ENCODE measurements at places on chromosomes 11 and 22. TPM values are rescaled to one million over a fixed set of nuclear protein-coding genes. Genes with fewer than 3 reads are reported as not detected.

GRCh38 chr22:24937114-24937513 lies 9.4 kb downstream of the LHFPL7 start:
- H3K36me3 ChIP-seq: no peaks in the 10 kb centered on the region
- no peaks in the 10 kb centered on the region for H3K27me3 ChIP-seq
- peak; percentile 29 for DNase-seq
- no peak overlapping the region for H3K27ac ChIP-seq
- H3K4me3 ChIP-seq: no peak overlapping the region
- H3K4me1 ChIP-seq: no peaks in the 10 kb centered on the region

DNA sequence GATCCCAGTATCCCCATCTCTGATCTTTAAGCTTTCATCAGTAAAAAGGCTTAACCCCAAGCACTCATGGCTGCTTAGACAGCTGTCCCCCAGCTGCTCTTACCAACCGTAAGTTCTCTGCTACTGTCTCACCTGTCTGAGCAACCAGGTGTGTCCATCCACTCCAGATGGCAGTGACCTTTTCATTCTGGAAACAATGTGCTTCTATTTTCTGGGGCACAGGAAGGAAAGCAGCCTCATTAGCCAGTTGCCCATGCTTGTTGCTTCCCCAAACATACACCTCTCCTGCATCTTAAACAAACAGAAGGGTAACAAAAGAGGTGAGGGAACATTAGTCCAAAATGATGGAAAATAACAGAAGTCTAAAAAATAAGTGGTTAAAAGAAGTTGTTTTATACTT lies 24.4 kb downstream of the SERGEF start:
- peaks cover 11% of the 10 kb centered on the region for H3K36me3 ChIP-seq
- no peaks in the 10 kb centered on the region for H3K4me1 ChIP-seq
- no peak overlapping the region for H3K4me3 ChIP-seq
- H3K27ac ChIP-seq: no peak overlapping the region
- no peaks in the 10 kb centered on the region for H3K27me3 ChIP-seq

DNA sequence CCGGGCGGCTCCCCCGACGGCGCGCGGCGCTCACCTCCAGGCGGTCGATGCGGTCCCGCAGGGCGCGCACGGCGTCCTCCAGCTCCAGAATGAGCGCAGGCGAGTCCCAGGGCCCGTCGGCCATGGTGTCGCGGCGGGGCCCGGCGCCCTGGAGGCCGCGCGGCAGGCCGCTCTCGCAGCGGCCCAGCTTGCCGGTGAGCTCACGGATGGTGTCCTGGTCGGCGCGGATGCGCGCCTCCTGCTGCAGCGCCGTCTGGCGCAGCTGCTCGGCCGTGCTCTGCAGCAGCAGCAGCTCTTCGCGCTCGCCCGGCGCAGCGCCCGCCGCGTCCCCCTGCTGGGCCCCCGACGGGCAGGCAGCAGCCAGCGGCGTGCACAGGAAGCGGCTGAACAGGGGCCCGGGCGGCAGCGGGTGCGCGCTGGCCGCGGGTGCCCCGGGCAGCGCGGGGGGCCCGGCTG lies 599 bp downstream of the NPTXR start:
- no peaks in the 10 kb centered on the region for H3K4me1 ChIP-seq
- DNase-seq: peak; percentile 82
- H3K4me3 ChIP-seq: peak overlapping the region; percentile 51
- H3K36me3 ChIP-seq: no peaks in the 10 kb centered on the region

- no peaks in the 10 kb centered on the region for H3K27me3 ChIP-seq
- H3K36me3 ChIP-seq: no peaks in the 10 kb centered on the region
- H3K27ac ChIP-seq: no peak overlapping the region
- no peak for DNase-seq
- no peaks in the 10 kb centered on the region for H3K4me1 ChIP-seq
Measured at GRCh38 chr11:2085251-2086066, 53.7 kb downstream of the IGF2 start.

DNA sequence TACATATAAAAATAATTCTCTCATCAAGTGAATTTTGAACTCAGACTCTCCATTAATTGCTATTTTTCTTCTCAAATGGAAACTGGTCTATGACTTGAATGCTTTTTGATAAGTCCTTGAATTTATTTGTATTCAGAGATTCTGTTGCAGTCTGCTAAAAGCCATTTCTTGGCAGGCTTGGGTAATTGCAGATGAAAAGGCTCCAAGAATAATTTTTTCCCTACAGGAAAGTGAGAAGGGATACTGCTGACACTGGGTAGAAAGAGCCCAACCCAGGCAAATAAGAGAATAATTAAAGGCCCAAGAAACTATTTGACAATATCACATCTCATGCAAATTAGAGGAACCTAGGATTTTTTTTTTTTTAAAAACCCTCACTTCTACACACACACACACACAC lies 246.5 kb upstream of the DDI1 start:
- no peaks in the 10 kb centered on the region for H3K27me3 ChIP-seq
- H3K27ac ChIP-seq: no peak overlapping the region
- H3K4me3 ChIP-seq: no peak overlapping the region

DNA sequence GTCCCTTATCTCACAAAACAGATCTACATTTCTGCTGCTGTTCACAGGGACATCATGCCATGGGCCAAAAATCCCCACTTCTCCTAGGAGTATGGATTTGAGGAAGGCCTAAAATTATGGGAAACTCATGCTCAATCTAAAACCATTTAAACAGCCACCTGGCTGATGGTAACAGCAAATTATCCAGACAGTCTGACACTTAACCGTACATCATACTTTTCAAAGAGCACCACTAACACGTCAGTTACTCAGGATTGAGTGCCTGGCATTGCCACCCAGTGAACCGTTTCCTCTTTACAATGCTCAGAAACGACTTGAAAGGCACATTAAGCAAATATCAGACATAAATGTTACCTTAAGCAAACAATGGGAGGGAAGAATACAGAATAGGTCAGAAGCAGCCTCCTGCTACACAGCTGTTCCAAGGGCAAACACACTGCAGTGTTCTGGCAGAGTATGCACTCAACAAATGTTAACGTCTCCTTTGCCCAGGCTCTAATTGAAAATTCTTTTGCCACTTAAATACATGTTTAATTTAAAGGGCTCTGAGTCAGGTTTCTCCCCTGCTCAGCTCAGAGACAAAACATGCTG lies 18.8 kb upstream of the SLC36A4 start:
- H3K4me1 ChIP-seq: no peaks in the 10 kb centered on the region
- H3K27me3 ChIP-seq: no peaks in the 10 kb centered on the region
- H3K36me3 ChIP-seq: no peaks in the 10 kb centered on the region
- DNase-seq: no peak

DNA sequence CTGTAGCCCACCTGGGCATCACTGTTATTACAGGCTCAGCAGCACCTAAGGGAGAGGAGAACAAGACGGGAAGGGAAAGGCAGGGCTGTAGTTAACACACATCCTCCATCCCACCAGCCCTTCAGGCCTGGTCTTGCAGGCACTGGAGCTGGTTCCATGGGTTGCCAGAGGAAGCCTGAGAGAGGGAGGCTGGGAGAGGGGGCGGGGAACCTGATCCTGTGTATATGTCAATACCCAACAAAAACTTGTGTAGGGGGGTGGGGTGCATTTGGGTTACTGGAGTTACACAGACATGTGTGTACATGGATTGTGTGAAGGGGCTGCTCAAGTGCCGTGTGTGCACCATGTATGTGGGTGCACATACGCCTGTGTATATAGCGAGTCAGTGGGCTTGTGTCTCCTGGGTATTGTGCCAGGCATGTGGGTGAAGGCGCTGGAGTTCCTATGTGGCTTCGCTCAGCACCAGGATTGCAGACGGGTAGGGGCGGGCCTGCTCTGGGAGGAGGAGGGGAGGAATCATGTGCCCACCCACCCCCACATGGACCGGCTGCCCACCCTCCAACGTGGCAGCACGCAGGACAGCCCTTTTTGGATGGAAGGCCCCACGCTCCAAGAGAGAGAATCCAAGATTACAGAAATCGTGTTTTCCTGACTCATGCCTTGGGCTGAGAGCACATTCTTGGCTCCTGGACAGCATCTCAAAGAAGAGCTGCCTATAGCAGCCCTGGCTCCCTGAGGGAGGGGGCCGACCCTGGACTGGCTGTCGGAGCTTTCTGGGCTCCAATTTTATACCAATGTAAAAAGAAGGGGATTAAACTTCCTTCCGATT lies 4.2 kb upstream of the SERPINH1 start:
- no peak for DNase-seq
- no peaks in the 10 kb centered on the region for H3K27me3 ChIP-seq
- H3K27ac ChIP-seq: peak overlapping the region; percentile 95
- peaks cover 54% of the 10 kb centered on the region for H3K4me1 ChIP-seq
- H3K36me3 ChIP-seq: no peaks in the 10 kb centered on the region
- H3K4me3 ChIP-seq: no peak overlapping the region

DNA sequence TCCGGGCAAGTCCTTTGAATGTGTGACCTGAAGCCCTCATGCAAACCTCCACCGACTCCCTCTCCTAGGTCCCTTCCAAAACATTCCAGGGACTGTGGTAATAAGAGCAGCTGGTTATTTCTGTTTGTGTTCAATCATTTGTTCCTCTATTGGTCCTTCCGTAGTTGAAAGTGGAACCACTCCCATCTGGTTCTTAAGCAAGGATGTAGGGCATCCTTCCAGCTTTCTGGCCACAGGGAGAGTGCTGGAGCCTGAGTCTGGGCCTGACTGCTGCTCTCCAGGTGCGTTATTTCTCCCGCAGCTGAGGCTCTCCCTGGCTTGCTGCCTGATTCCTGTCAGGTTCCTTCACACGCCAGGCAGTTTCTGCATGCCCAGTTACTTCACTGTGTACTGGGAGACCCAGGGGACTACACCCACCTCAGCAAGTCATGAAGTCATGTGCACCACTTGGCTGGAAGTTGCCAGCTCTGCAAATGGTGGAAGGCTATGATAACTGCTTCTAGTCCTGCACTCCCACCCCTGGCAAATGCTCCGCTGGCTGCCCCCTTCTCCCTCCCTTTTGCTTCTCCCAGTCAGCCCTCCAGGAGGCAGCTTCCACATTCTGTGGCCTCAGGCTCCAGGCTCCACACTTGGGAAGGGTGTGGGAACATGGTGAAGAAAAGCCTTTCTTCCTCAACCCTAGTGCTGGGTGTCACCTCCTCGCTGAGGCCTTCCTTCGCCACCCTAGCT lies 4.0 kb upstream of the ALX4 start:
- DNase-seq: peak; percentile 69
- H3K4me3 ChIP-seq: no peak overlapping the region
- H3K27ac ChIP-seq: no peak overlapping the region
- H3K27me3 ChIP-seq: peaks cover 100% of the 10 kb centered on the region
- peaks cover 11% of the 10 kb centered on the region for H3K4me1 ChIP-seq

DNA sequence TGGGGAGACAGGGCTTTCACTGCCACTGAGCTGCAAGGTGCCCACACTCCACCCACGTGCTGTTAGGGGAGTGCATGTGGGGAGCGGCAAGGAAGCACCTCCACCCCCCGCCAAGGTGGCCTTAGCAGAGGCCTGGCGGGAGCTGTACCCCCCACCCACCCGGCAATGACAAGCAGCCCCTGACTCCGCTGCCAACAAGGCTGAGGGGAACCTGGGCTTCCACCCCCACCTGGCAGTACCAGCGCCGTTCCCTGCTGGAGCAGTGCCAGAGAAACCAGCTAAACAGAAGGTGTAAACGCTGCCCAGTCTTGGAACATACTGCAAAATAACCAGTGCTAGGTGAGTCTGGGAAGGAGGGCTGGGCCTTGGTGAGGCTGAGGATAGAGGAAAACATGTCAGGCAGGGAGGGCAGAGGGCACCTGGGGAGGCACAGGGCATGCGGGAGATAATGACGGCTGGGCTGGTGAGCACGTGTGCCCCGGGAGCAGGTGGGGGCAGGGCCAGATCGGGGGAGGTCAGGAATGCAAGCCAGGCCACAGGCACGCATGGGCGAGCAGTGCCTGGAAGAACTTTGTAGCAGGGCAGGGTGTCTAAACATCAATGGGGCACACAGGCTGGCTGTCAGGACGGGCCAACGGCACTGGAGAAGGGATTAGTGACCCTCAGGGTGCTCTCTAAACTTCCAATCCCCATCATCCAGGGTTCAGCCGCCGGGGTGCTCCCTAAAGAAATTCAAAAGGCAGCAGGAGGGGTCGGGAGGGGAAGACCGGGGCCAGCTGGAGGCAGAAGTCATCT lies 6.6 kb downstream of the CERK start:
- peak; percentile 42 for DNase-seq
- H3K4me1 ChIP-seq: peaks cover 24% of the 10 kb centered on the region
- H3K4me3 ChIP-seq: no peak overlapping the region
- no peaks in the 10 kb centered on the region for H3K36me3 ChIP-seq
- no peaks in the 10 kb centered on the region for H3K27me3 ChIP-seq

DNA sequence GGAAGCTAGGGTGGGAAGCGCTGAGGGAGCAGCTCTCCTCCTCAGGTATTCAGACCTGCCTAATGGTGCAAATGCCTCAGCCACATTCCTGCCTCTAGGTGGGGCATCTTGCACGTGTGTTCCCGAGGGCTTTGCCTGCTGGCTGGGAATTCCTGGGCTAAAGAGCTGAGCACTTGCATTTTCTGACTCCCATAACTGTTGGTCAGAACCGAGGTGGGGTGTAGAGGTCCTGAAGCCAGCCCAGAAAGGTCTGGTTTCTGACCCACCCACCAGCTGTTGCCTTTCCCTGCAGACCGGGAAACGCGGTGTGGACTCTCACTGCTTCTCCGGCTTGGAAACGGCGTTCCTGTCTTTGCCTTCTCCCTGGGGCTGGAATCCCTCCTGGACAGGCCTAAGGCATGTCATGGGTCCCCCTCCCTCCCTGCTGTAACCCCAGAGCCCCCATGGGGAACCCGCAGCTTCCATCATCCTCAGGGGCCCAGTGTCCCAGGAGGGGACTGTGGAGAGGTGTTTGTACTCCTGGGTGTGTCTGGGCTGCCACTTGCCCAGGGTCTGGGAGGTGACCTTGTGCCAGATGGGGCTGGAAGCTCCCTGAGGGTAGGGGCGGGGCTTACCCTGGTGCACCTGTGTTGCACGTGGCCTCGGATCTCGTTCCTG lies 24.0 kb upstream of the SMIM38 start:
- H3K27me3 ChIP-seq: no peaks in the 10 kb centered on the region

- no peak within 1 kb of the TSS for H3K27ac ChIP-seq
- no peaks in the 10 kb centered on the region for H3K36me3 ChIP-seq
- DNase-seq: peak; percentile 58
- H3K27me3 ChIP-seq: peaks cover 62% of the 10 kb centered on the region
- H3K4me1 ChIP-seq: peaks cover 4% of the 10 kb centered on the region
- peak within 1 kb of the TSS; percentile 36 for H3K4me3 ChIP-seq
Measured at GRCh38 chr11:134331354-134332188, at the start of gene GLB1L2. Gene GLB1L2, plus strand, starts transcription at chr11:134331988. Its CDS starts 74 bp downstream, at chr11:134332062.

DNA sequence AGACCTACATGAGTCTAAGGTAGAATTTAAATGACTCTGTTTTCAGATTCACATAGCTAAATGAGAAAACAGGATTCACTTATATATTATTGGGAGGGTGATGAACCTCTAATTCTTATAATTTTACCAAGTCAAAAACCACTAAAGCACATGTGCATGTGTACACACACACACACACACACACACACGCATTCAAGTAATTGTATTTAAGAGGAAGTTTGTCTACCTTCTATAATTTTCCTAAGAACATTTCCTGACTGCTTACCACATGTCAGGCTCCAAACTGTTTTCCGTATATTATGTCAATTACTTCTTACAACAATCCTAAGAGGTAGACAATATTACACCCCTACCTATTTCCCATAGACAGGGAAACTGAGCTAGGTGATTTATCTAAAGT lies 6.7 kb downstream of the RNF141 start:
- no peaks in the 10 kb centered on the region for H3K4me1 ChIP-seq
- no peak for DNase-seq
- no peak overlapping the region for H3K27ac ChIP-seq

LRRC56 gene
- total RNA-seq: 2.6 TPM

TPBGL gene
- total RNA-seq: 0.21 TPM

NNMT gene
- not detected for total RNA-seq

WNT11 gene
- 114 TPM for total RNA-seq

HARBI1 gene
- total RNA-seq: 3.8 TPM

OR5AK2 gene
- total RNA-seq: not detected

TSPAN32 gene
- 22.4 TPM for total RNA-seq

SLC37A2 gene
- 1.0 TPM for total RNA-seq

E2F8 gene
- total RNA-seq: 5.2 TPM

ZNF202 gene
- total RNA-seq: 12.0 TPM

CCDC116 gene
- total RNA-seq: 0.70 TPM

C11orf16 gene
- total RNA-seq: not detected

Measured in cardiac muscle cell (in vitro differentiated cells and primary cell).